Stimulated activated CD8-positive, alpha-beta memory T cell treated with anti-CD3 and anti-CD28 coated beads, Interleukin-7, amount 100 ng/mL, for 1 hour (primary cell): ENCODE measurements at places on chromosomes 7 and 10.

GRCh38 chr10:95742485-95742884 lies 13.5 kb upstream of the ENTPD1 start:
- DNase-seq, result no peak

DNA sequence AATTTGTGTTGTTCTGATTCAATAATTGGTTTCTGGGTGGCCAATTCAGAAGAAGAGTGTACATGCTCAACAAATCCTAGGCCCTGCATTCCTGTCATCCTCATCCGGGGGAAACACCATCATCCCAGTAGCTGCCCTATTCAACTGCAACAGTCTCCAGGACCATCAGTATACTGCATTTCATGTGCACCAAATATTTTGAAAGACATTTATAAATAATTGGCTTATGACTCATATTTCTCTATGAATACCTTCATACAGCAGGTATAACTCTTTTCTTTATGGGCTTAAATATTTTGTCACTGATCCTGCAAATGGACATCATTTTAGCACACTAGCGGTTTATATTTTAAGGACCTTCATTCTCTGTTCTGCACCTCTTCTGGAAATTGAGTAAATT lies 38.0 kb downstream of the CD36 start:
- no peak for DNase-seq

GRCh38 chr7:104779888-104780287 lies 234.1 kb upstream of the KMT2E start:
- DNase-seq, result no peak

DNA sequence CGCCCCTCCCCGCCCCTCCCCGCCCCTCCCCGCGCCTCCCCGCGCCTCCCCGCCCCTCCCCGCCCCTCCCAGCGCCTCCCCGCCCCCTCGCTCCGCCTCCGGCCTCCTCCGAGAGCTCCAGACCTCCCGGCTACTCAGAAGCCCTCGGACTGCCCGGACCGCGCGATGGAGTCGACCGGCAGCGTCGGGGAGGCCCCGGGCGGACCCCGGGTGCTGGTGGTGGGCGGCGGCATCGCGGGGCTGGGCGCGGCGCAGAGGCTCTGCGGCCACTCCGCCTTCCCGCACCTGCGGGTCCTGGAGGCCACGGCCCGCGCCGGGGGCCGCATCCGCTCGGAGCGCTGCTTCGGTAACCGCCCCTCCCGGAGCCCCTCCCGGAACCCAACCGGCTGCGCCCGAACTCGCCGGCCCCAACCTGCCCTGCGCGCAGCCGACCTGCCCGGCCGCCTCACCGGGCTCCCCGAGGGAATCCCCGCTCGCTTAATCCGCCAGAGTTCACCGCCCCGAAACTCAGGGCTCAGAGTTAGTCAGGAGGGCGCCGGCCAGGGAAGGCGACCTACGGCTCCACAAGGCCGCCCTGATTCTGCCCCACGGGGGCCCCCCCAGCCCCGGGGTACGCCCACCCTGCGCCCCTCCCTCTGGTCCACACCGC lies at the start of gene PAOX:
Gene PAOX, plus strand, starts transcription at position 111 of the 649 bp plus-strand sequence. Its CDS starts 55 bp downstream, at position 166.
- no peak for DNase-seq

- DNase-seq, result no peak
Observed at GRCh38 chr10:127522298-127522697, 26.8 kb upstream of the NPS start.
